ENCODE measurements at places on chromosomes 7 and 10.

DNA sequence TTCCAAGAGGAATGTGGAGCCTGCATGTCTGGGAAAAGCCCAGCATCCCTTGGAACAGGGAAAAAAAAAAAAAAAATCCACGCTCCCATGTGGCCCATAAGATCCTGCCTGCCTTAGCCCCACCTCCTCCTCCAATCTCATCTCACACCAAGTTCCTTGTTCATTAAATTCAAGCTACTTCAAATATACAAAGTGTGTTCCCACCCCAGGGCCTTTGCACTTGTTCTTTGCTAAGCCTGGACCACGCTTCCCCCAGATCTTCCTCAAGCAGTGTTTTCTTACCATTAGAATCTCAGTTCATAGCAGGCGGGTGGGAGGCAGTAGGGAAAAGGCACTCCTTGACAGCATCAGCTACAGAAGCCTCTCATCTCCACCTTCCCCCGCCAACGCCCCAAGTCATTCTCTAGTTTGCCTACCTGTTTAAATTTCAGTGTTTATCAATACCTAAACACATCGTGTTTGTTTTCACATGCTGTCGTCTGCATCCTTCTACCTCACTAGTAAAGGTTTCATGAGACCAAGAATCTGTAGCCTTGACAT lies 262.8 kb downstream of the FGFR2 start:
- DNase-seq: no peak

DNA sequence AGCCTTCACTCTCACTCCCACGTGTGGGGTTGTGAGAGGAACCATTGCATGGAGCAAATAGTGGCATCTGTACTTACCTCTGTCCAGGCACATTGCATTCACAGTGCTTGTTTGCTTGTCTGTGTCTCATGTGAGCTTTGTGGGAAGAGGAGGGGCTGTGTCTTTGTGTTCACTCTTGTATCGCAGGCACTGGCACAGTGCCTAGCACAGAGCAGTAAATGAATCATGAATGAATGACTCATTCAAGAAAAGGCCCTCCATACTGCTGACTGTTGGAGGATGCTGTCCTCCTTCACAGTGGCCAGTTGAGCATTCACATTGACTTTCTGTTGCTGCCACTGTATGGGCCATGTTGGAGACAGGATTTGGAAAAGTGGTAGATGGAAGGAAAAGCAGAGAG lies 125.3 kb downstream of the SORCS3 start:
- DNase-seq: no peak

- DNase-seq: no peak
These were observed 348.2 kb upstream of the C7orf33 start for GRCh38 chr7:148242294-148242821.

- DNase-seq: no peak
These were observed 54.4 kb downstream of the PTN start for GRCh38 chr7:137289101-137289500.

- DNase-seq: no peak
These were observed 67.3 kb upstream of the PFKP start for GRCh38 chr10:3000048-3000447.

- no peak for DNase-seq
These were observed 1.8 kb downstream of the HNRNPF start for GRCh38 chr10:43407148-43407575.

DNA sequence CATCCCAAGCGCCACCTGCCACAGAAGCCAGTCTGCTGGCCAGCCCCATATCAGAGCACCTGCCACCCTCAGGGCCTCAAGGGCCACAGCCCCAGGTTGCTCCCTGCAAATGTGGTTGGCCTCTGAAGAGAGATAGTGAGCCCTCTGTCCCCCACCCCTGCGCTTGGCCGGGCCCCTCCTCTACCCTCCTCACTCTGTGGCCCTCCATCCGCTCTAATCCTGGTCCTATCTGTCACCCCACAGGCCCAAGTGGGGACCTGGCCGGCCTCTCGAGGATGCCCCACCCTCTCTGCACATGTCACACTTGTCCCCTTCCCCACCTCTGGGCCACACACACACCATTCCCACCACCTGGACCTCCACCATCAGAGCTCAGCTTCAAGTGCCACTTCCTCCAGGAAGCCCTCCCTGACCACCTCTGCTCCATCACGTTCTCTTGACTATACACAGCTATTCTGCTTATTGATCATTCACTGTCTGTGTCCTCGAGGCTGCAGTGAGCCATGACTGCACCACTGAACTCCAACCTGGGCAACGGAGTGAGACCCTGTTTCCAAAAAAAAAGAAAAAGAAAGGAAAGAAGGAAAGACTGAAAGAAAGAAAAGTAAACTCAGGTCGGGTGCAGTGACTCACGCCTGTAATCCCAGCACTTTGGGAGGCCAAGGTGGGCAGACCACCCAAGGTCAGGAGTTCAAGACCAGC lies 42.4 kb downstream of the TNRC18 start:
- no peak for DNase-seq

DNA sequence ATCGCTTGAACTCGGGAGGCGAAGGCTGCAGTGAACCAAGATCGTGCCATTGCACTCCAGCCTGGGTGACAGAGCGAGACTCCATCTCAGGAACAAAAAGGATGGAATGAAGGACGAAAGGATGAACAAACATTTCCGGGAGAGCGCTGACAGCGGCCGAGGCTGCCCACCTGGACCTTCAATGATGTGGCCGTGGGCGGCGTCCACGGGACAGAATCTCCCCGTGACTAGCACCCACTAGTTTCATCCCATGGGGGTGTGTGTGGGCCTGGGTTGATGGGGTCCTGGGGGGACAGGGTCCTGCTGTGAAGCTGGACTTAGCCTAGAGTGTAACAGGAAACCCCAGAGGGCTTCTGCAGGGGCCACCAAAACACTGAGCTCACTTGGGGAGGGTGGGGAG lies 32.8 kb downstream of the MICALL2 start:
- no peak for DNase-seq

DNA sequence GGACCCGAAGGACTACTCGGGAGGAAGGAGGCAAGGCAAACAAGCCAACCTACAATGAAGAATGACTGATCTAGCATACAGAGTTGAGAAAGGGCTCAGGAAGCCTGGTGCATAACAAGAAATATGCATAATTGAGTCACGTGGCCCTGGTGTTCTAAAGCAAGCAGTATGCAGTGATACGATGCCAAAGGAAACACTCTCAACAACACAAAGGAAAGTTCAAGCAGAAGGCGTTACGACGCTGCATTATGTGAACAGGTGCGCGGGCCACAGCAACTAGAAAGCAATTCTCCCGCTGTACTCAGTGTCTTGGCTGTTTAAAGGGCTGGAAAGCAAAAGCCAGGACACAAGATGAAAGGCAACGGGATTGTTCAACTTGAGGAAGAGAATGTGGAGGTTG lies 100.8 kb downstream of the PRTFDC1 start:
- no peak for DNase-seq

DNA sequence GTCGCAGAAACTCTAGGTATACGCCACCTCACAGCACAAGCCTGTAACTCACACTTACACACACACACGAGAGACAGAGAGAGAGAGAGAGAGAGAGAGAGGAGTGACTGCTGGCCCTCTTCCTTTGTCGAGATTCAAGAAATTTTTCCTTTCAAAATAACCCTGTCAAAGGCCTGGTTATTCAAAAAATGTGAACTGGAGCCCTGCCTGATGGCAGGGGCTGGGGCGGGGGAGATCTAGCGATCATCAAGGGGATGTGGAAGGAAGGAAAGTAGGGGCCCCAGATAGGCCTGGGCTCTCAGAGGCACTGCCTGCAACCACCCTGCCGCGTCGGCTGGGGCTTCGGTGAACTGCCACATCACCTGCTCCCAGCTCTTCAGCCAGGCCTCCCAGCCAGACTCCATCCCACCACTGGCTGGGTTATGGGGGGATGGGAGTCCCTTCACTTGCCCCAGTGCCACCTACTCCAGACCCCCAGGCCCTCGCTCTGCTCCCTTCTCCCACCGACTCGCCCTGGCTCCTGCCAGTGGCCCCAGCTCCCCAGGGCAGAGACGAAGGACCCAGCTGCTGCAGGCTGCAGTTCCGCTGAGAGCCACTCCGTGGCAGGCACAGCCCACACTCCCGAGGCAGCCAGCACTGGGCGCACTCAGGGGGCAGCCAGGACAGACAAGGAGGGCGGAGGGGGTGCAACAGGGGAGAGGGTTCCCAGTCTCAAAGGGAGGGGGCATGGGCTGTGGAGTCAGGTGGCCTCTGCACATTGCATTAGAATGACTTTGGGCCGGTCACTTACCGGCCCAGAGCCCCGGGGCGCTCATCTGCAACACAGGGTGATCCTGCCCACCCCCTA lies 15.3 kb downstream of the KCNH2 start:
- DNase-seq: no peak

Data from stimulated activated CD8-positive, alpha-beta memory T cell treated with anti-CD3 and anti-CD28 coated beads, Interleukin-7, amount 100 ng/mL, for 24 hours (primary cell).